ENCODE measurements at places on chromosomes 16 and 17. TPM values are rescaled to one million over a fixed set of nuclear protein-coding genes. Genes with fewer than 3 reads are reported as not detected.
A peak's percentile ranks its signal among the peaks of the same experiment; 100 is the strongest.

- no peaks in the 10 kb centered on the region for H3K36me3 ChIP-seq
- no peak overlapping the region for H3K4me3 ChIP-seq
- DNase-seq = no peak
- H3K27ac ChIP-seq = no peak overlapping the region
- peaks cover 22% of the 10 kb centered on the region for H3K27me3 ChIP-seq
Observed at GRCh38 chr16:80362816-80363215, 178.0 kb upstream of the DYNLRB2 start.

The TMC7 gene
- 3.9 TPM for total RNA-seq

GRCh38 chr17:50209472-50210239 is 8.2 kb upstream of the COL1A1 start:
- peak; percentile 40 for DNase-seq
- peak overlapping the region; percentile 97 for H3K27ac ChIP-seq
- H3K4me1 ChIP-seq = peaks cover 83% of the 10 kb centered on the region
- peaks cover 13% of the 10 kb centered on the region for H3K27me3 ChIP-seq
- H3K4me3 ChIP-seq = peak overlapping the region; percentile 27

The MT4 gene
- total RNA-seq = not detected

The KRT40 gene
- total RNA-seq = not detected
